ENCODE measurements at places on chromosomes 5 and 9.

DNA sequence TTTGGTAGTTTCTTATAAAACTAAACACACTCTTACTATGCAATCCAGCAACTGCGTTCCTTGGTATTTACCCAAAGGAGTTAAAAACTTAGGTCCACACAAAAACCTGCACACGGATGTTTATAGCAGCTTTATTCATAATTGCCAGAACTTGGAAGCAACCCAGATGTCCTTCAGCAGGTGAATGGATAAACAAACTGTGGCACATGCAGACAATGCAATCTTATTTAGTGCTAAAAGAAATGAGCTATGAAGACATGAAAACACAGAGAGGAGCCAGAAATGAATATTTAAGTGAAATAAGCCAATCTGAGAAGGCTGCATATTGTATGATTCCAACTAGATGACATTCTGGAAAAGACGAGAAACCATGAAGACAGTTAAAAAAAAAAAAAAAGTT, 10.7 kb downstream of the WNK2 start:
- no peak for DNase-seq

GRCh38 chr5:100493996-100494395, 41.2 kb upstream of the FAM174A start:
- DNase-seq: no peak

- no peak for DNase-seq
These were observed 93.9 kb downstream of the SCAI start for GRCh38 chr9:125049212-125050049.

- DNase-seq: no peak
These were observed 55.8 kb upstream of the CDH6 start for GRCh38 chr5:31137676-31138075.

GRCh38 chr9:93120846-93121315, 13.2 kb downstream of the NINJ1 start:
- DNase-seq: no peak

DNA sequence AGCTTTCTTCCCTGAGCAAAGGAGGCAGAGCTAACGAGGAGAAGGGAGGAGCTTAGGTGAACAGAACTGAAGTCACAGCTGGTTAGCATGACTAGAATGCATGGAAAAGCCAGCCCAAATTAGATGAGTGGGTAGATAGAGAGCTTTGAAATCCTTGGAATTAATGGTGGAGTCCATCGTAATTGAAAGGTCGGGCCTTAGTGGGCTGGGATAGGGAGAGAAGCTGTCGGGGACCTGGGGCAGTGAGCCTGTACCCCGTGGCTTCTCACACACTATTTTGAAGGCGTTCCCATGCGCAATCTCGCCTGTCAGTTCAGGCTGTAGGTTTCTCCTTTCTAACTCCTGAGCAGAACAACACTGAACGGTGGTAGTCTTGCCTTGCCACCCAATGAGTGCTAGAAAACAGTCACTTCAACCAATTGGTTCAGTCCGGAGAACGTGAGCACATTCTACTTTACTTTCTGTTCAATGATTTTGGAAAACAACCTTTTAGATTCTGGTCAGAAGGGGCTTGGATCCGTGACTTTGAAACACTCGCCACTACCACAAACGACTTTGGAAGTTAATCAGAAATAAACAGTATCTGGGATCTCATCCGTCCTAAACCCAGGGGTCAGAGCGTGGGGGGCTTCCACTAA, 655 bp upstream of the RAI14 start:
- DNase-seq: peak; percentile 48

DNA sequence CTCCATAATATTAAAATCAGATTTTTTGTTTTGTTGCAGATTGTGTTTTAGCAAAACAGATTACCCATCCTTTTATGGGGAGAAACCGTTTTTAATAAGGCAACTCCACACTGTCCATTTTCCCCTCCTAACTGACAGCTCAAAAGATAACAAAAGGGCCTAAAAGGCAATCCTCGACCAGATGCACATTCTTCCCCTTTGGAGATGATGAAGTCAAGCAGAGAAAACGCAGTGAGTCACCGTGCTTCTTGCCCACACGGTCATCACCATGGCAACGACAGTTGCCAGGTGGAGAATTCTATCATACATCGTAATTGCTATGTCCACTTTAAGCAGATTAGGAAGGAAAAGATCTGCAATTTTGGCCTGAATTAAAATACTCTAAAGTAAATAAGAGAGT, 96.4 kb downstream of the DIRAS2 start:
- no peak for DNase-seq

DNA sequence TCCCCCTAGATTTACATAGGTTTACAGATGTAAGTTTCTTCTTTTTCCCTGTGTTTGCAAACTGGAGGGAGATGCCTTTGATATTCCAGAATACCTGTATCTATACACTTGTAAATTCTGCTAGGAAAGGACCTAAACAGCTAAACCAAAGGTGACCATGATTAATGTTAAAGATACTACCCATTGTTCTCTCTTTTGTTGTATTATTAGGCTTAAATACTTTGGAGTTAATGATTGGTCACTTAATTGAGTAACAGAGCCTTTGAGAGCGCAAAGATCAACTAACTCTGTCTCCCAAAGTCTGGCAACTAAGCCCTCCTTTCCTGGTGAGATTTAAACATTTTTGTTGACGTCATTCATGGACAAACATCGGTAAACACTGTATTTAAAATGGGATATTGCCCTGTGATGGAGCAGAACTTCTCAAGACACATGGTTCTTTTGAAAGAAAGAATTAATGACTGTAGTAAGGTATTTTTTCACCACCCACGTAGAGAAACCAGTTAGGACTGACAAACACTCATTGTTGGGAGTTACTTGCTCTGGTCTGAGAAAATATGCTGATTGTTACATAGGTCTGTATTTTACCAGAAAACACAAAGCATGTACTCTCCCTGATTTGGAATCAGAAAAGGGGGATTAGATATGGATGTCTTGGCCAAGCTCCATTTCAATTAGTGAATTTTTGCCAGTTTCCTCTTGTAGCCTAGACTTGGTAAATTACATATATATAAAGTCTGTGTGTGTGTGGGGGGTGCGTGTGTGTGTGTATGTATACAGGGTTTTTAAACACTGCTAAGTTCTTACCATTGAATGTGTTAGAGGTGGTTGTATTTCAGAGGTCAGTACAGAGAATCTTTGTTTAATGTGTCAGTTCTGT, 4.6 kb downstream of the VCAN start:
- no peak for DNase-seq

GRCh38 chr5:342501-343460, 21.3 kb downstream of the AHRR start:
- no peak for DNase-seq

DNA sequence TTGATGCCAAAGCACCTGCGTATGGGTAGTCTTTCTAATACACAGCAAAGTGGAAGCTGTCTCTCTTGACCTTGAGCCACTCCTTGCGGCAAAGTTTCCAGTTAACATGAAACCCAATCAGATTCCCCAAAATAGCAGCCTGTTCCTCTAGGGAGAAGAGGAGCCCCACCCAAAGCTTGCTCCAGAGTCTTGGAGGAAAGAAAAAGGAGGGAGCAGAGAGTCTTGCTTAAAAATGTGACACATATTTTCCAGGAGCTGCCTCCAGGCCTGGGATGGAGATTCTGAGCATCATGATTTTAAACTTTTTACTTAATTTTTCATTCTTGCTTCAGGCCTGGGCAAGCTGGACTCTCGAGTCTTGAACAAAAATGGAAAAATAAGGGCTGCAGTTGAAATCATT, 223.5 kb upstream of the TNC start:
- DNase-seq: no peak

DNA sequence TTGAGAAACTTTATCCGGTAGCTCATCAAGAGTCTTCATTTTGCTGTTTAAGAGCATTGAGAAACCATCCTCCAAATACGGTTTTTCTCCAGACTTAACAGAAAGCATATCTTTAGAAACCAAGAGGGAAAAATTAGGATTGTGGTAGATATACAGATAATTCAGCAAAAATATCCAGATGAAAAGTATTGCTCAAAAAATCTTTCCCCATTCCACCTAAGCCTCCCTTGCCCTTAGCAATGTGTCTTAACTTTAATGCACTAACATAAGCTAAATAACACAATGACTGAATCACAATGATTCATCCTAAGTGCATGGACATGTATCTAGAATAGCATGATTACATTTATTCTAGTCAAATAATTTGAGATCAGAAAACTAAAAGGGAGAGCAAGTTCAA, 130.3 kb upstream of the TARS1 start:
- no peak for DNase-seq

DNA sequence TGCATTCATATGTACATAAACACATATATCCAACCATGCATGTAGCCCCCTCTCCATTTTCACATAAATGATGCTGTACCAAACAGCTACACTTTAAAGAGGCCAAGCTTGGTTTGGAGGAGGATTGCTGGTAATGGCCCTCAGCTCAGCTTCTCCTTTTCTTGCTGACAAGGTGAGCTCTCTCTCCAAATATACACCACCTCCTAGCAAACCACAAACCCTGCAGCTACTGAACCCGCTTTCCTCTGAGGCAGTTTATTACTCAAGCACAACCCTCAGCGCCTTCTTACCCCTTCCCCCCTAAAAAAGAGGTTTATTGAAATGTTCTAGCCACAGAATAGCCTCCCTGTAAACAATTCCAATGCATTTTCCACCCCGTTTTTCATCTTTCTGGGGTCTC, 54.0 kb downstream of the ALG2 start:
- DNase-seq: no peak

GRCh38 chr9:113151696-113152630, 1.2 kb downstream of the SLC31A2 start:
- no peak for DNase-seq

DNA sequence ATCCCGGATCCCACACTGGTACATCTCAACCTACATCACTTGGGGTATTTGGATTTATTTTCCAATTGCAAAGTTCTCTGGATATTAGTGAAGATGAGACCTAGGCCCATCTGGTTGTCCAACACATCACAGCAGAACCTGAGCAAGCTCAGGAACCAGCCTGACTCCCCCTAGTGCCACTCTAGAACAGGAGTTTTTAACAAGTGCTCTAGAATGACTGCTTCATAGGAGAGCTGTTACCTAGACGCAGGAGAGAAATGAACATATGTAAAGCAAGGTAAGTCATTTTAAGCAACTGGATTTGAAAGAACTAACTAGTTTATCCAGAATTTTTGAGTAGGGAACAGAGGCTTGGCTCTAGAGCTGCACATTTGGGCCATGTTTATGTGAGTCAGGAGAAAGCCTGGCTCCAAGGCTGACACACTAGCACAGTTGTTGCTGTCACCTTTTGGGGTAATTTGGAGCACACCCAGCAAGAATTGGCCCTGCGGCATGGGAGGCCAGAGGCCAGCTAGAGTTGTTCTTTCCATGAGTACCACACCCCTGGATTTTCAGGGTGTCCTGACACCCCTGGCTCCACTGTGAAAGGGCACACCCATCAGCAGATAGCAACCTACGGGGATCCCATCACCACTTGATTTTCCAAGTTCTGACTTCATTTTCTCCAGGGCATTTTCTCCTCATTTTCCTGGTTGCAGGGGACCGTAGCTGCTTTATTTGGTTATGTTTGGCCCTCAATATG, 110.9 kb upstream of the LPAR1 start:
- no peak for DNase-seq

GRCh38 chr9:136658849-136659535, 3.7 kb upstream of the EGFL7 start:
- no peak for DNase-seq

DNA sequence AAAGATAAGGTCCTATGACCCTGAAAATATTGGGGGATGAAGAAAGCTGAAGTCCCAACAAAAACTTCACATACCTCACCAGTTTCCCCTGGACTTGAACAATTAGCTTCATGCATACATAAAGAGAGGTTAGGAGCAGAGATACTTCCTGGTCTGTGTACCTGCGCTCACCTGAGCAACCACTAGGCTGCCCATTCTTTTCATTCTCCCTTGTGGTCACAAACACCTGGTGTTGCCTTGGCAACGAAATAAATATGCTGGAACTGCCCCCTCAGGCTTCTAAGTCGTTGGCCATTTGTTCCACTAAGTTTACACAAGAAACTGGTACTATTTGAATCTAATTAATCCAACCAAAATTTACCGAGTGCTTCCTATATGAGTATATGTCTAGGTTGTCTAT, 18.1 kb downstream of the OTP start:
- DNase-seq: no peak

- DNase-seq: no peak
These were observed 405.6 kb upstream of the ZNF608 start for GRCh38 chr5:125152044-125152443.

DNA sequence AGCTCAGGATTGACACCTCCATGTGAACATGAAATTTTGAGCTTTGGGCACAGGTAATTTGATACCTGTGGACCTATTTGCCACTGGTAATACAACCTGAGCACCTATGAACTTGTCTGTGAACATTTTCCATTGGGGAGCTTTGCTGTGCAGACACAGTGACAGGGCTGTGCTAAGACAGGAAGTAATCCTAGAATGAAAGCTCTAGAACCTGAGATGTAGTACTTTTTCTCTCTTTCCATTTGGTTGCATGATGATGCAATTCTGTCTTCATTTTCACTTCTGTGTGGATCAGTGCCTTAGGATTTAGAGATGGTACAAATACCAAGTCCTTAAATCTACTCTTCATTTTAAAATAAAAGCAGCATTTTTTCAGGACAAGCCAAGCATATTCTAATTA, 216.9 kb downstream of the NR3C1 start:
- no peak for DNase-seq

Data from Panc1 (cell line).